ENCODE measurements at places on chromosomes 4 and X. TPM values are rescaled to one million over a fixed set of nuclear protein-coding genes. Genes with fewer than 3 reads are reported as not detected.

APLN gene
- total RNA-seq: not detected

SORCS2 gene
- total RNA-seq: not detected

DNA sequence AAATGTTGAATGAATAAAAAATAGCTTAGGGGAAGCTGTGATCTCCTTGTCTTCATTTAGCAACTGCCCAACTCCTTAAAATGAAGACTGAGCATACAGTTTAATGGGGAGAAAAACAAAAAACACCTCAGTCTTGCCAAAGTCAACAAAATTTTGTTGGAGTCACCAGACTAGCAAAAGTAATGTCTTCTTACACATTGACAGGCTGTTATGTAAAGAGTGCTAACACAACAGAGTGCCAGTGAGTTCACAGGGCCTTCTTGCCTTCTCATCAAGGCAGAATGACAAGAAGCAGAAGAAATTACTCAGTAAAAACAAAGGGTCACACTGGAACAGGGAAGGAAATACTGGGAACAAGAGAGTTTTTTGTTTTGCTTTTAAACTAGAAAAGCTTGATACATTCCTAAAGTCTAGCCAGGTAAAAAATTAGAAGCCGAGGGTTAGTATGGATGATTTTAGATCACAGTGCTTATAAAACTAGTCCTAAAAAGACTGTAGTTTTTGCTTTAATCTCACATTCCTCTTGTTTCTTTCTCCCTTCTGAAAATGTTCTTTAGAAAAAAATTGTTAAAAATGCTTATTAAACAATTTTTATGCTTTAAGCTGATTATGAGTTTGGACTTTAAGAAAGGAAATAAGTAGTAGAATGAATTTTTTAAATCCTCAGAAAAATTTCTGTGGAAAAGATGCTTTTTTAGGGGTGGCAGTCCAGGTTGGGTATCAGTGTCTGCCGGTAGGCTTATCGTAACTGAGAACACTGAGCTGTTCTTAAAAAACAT lies 38.7 kb upstream of the FRAS1 start:
- DNase-seq: no peak

CCDC120 gene
- 12.2 TPM for total RNA-seq

UCHL1 gene
- not detected for total RNA-seq

DNA sequence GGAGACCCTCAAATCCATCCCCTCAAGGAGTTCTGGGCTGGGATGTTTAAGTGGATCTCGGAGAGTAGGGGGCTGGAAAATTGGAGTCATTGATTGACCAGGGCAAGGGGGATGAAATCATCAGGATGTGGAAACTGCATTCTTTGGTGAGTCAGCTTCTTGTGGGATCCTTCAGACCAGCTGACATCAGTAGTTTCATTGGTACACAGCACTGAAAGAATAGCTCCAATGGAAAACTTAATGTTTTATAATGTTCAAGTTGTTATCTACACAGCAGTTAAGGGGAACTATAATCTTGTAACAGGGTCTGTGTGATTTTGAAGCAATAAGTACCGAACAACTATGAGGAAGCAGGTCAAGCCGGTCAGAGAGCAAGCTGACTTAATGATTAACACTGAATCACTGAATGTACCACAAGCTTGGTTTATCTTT lies 506.1 kb downstream of the RPA4 start:
- no peak for DNase-seq
